Stimulated activated CD4-positive, alpha-beta T cell treated with anti-CD3 and anti-CD28 coated beads, Interleukin-15, amount 100 ng/mL, for 1 hour (primary cell): ENCODE measurements at places on chromosomes 12 and 14.

DNA sequence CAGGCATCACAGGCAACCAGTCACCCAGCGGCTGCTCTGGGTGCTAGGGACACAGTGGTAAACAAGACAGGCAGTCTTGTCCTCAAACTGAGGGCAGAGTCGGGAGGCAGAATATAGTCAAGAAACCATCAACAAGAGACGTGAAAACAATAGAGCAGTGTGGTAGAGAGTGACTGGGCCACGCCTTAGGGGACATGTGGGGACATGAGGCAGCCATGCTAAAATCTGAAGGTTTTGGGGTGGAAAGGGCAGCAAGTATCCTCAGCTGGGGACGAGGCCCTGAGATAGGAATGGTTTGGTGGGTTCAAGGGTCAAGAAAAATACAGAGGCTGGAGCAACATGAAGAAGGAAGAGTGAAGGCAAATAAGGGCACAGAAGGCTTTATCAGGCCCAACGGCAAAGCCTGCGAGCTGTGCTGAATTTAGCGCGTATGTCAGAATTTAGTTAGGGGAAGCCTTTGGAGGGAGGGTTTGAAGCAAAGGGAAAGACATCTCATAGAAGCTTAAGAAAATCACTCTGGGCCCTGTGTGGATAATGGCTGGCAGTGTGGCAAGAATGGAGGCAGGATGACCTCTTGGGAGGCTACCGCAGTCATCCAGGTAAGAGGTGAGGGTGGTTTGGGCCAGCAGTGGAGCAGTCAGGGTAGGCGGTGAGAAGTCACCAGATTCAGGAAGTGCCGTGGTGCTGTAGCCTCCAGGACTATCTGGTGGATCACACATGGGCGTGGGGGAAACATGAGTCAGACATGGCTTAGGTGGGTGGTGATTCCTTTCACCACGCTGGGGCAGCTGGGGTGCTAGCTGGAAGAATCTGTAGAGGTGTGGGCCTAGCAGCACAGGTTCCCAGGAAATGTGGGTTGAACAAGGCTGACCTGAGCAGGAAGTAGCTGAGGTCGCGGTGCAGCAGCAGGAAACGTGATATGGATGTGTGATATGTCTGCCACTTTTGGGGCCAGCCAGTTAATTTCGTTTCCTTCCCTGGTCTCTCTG is 3.0 kb downstream of the EVL start:
- peak; percentile 69 for DNase-seq

GRCh38 chr14:68877993-68878575 is 85.2 kb upstream of the ZFP36L1 start:
- DNase-seq = no peak

DNA sequence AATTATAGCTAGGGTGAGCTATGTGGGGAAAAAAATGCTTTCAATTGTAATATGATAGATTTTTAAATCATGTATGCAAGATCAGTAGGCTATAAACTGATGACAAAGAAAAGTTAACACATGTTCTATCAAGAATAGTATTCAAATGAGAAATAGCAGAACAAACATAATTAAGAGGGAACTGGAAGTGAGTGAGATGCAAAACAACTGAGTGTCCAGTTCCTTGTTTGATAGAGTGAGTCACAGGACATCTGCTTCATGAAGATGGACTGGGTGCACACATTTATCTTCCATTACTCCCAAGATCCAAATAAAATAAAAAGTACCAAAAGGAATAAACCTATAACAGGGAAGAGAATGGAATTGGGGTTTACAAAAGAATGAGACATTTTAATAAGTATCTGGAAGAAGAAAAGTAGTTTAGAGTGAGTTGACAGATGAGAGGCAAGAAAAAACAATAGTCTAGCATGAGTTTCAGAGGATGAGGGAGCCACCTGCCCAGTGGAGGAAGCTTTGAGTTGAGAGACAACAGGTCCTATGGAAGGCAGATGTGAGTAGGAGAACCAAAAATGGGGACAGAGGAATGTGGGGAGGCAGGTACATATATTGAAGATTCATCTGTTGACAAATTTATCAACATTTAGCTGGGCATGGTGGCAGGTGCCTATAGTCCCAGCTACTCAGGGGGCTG is 178.1 kb upstream of the ARHGAP5 start:
- DNase-seq = no peak

DNA sequence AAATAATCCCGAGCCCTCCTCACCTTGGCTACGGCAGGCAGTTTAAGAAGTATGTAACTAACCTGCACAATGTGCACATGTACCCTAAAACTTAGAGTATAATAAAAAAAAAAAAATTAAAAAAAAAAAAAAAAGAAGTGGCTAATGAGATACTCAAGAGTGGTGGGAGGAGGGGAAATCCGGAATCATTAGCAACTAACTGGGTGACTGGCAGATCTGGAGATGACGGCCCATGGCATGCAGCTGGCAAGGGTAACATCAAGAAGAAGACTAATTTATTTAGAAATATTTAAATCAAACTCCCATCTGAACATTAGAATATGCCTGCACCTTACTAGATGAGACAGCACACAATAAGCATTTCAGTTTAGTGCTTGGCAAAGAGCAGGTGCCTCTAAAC is 52.3 kb upstream of the TMCC3 start:
- DNase-seq = no peak

DNA sequence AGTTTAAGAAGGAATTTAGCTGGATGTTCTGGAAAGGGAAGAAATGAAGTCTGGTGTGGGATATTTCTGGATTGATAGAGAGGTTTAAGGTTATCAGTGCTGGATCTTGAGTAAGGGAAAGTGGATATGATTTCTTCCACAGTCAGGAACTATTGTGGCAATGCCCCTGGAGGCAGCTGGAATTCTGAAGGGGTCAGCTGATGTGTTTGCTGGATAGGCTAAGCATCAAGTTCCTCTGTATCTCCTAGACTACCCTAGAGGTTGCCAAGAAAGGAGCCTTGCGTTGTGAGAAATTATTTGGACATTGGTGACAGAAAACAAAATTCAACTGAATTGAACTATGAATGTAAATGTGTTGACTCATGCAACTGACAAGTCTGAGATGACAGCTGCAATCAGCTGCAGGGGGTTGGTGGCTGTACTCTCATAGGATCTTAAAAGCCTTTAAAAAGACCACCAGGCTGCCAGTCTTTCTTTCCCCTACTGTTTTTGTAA is 244.4 kb downstream of the ATXN7L3B start:
- DNase-seq = no peak

DNA sequence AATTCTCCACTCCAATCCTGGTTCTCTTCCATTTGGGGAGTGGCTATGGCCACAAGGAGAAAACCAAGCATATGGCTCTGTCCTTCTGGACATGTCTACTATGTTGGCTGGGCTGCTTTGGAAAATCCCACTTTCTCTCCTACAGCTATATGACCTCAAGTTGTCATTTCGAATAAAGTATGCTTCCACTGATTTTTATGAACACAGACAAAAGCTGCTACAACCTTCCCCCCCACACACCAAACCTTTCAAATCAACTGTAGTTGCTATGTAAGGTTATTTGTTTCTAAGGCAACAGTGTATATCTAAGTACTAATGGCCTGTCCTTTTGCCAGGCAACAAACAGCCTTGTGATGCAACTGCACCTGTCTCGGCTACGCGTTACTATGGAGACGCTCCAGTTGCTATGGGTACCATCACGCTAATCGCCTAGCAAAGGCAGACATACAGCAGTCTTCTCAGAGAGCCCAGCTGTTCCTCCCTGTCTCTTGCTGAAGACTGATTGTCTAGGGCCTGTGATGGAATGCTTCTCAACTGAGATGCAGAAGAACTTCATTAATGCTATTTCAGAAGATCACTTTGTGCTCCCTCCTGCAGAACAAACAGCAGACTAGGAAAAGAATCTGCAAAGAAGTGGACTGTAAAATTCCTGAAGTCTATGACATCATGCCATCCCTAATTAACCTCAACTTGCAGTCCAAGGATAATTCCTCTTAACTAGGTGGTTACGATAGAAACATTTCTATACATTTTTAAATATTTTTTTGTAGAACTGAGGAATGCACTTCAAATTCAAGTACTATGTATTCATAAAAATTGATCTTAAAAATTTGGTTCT is 67.6 kb downstream of the FOXN3 start:
- no peak for DNase-seq

DNA sequence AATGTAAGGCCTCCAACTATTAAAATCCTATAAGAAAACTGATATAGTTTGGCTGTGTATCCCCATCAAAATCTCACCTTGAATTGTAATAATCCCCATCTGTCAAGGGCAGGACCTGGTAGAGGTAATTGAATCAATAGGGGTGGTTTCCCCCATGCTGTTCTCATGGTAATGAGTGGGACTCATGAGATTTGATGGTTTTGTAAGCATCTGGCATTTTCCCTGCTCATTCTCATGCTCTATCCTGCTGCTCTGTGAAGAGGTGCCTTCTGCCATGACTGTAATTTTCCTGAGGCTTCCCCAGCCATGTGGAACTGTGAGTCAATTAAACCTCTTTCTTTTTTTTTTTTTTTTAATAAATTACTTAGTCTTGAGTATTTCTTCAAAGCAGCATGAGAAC is 31.9 kb downstream of the TSPAN19 start:
- DNase-seq = no peak

- no peak for DNase-seq
Observed at GRCh38 chr12:7026854-7027253, 8.6 kb upstream of the LPCAT3 start.

DNA sequence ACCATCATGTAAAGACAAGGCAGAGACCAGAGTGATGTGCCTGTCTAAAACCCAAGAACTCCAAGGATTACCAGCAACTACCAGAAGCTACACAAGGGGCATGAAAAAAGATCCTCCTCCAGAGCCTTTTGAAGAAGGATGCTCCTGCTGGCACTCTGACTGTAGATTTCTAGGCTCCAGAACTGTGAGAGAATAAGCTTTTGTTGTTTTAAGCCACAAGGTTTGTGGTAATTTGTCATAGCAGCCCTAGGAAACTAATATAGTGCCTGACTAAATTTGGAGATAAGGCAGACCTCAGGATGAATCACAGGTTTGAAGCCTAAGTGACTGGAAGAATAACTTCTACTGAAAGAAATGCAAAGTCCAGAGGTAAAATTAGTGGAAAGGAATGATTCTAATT is 132.9 kb downstream of the CEP83 start:
- DNase-seq = no peak

DNA sequence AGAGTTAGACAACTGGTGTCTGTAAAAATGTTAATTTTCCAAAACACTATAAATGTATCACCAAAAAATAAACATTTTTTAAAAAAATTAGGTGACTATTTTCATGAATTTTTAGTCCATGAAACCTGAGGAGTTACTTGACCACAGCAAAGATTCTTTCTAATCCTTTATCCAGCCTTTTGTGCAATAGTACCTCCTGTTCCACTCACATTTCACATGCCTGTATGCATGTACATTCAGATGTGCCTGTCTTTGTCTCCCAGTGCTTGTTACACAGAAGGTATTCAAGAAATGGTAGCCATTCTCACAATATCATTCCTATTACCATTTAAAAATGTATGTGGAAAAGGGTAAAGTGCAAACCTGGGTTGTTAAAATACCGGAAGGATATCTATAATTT is 857.0 kb downstream of the DIO2 start:
- no peak for DNase-seq

DNA sequence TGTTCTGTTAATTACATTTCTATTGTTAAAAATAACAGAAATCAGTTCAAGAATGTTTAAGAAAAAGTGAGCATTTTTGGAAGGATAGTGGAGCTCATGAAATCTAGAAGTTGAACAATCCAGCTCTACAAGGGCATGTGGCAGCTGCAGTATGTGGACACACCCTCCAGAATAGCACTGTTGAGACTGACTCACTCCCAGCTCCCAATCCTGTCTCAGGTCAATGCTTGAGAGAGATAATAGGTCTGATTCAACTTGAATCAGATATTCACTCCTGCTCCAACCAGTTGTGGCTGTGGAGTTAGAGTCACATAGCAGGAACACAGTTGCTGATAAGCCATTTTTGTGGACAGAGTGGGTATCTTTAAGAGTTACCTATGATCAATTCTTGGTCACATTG is 113.0 kb upstream of the NTF3 start:
- no peak for DNase-seq

GRCh38 chr14:104587641-104588040 is 8.1 kb downstream of the C14orf180 start:
- DNase-seq = no peak

DNA sequence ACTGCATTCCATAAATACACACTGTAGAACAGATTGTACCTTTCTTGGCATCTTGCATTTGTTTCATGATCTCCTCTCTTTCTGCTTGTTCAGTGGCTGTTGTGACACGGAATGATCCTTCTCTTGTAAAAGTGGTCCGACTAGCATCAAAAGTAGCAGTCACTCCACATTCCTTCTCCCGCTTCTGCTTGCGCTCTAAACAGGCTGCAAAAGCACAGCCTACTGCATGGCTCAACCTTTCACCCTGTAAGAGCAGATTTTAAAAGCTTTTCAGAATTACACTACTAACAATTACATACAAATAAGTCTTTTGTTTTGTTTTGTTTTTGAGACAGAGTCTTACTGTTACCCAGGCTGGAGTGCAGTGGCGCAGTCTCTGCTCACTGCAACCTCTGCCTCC is 49.8 kb downstream of the PAPLN start:
- no peak for DNase-seq

DNA sequence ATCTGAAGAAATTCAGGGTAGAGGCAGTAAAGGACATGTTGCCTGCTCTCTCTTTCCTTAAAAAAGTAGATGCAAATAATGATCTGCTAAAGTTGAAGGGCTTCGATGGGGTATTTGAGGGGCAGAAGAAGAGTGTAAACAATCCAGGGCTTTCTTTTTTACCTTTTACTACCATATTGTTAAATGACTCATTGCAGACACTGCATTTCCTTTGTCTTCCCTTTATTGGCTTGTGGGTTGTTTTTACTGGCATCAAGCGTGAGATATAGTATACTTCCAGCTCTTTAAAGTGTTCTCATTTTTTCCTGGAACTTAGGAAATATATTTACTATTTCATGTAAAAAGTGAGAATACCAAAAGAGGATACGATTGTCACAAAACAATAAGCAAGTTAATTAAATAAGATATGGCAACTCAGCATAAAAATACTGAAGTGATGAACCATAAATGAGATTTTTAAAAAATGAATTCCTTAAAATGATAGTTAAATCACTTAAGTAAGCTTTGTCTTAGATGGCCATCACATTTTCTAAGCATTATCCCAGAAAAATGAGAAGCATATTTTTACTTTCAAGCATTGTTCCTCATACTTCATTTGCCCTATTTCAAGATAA is 72.3 kb upstream of the KRAS start:
- DNase-seq = no peak

DNA sequence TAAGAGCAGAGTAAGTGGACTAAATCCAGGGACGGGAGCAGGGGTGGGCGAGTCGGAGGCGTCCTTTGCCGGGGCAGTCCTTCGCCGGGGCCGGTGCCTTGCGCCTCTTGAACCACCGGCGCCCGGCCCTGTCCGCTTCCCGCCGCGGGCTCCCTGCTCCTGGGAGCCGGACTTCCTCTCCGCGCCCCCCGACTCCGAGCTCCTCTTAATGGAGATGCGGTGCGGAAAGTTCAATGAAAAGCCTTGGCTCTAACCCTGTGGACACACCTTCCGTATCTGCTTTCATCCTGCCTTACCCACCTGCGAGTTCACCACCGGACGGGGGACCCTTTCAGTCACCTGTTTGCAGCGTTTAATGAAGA is 412 bp downstream of the FGFR1OP2 start:
- peak; percentile 5 for DNase-seq
